ENCODE measurements at places on chromosomes 1 and 21.

DNA sequence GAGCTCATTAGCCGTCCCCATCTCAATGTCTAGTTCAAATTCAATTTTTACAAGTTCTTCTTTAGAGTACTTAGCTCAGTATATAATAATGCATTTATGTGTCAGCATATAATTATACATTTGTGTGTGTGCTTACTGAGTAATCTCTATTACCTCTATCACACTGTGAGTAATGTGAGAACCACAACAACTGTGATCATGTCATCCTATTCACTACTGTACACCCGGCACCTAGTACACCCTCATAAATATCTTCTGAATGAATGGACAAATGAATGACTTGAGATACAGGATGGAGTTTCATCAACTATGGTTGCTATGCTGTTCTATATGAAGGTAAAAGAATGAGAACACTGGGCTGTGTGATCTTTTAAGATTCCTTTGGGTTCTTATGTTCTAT, 124.0 kb downstream of the GPATCH2 start:
- DNase-seq: no peak

- DNase-seq: no peak
Measured at GRCh38 chr1:158999316-159000069, 10.2 kb upstream of the IFI16 start.

DNA sequence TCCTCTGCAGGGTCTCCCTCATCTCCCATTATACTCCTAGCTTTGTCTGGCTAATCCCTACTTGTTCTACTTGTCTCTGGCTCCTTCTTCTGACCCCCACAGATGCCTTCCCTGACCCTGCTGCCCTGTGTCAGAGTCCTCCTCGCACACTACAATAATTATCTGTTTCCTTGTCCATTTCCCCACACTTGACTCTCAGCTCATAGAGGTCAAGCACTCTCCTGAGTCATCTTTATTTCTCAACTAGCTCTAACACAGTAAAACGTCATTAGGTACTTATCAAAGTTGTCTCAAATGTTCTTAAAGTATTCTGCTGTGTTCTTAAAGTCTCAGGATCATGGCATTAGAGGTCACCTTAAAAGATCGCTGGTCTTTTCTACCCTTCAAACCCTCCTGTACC, 47.1 kb downstream of the C8A start:
- no peak for DNase-seq

DNA sequence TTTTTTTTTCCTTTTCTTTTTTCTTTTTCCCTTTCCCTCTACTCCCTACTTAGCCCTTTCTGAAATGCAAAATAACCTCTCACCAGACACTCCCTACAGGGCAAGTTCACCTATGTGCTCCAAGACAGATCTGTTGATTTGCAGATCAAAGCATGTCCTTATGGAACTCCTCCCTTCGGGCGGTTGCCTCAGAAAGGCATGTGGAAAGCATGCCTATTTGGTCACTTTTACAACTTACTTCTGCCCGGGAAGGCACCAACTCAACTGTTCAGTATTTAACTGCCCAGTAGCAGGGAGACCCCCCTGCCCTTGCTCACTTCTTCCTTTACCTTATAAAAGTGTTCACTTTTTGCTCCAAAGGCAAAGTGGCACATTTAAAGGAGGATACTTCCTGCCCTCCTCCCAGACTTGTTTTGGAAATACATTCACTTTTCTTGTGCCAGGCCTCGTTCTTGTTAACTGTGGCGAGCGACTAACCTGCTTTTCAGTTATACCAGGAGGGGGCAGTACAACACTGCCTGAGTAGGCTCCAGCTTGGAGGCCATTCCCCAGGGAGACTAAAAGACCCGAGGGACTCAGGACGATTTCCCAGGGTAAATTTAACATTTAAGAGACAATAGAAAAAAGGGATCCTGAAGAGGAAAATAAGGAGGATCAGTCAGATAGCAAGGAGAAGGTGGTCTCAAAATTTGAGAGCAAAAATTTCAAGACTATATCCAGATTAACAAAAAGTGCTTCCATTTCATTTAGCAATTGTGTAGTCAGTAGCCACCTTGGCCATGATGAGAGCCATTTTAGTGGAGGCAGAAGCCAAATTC, 12.3 kb upstream of the SLAMF7 start:
- no peak for DNase-seq

DNA sequence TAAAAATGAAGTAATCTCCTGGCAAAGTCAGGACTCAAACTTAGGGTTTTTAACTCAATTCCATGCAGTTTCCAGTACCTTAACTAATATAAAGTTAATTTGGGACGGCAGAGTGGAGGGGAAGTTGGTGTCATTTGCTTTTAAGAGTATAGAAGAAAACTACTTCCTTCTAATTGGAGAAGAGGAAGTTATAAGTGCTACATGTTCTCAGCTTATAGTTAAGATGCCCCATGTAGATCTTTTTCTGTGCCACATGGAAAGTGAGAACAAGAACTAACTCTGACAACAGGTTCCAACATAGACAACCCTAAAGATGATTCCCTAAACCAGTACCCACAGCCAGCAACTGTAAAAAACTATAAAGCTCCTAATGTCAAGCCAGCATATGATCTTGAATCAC, 11.5 kb downstream of the RRAGC start:
- no peak for DNase-seq

- no peak for DNase-seq
Measured at GRCh38 chr1:59577774-59578173, 237.0 kb upstream of the HOOK1 start.

DNA sequence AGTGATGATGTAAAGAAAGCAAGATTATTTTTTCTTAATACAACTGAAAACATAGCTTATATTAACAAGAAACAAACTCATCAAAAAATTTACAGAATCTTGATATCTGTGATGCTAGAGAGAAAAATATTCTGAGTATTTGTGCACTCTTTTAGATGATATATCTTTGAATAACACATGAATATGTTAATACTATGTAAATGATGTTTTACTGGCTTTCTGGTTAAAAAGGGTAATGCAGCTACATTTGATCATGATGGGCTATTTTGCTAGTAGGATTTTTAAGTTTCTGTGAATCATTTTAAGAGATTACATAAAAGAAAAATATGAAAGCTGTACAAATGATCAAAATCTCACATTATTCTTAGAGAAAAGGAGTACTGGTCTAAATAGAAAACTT, 114.5 kb downstream of the GRIK1 start:
- DNase-seq: no peak

DNA sequence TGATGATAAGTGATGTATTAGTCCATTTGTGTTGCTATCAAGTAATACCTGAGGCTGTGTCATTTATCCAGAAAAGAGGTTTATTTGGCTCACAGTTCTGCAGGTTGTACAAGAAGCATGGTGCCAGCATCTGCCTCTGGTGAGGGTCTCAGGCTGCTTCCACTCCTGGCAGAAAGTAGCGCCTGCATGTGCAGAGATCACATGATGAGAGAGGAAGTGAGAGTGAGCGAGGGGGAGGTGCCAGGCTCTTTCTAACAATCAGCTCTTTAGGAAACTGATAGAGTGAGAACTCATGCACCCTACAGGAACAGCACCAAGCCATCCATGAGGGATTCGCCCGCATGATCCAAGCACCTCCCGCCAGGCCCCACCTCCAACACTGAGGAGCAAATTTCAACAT, 2.2 kb upstream of the FHAD1 start:
- no peak for DNase-seq

DNA sequence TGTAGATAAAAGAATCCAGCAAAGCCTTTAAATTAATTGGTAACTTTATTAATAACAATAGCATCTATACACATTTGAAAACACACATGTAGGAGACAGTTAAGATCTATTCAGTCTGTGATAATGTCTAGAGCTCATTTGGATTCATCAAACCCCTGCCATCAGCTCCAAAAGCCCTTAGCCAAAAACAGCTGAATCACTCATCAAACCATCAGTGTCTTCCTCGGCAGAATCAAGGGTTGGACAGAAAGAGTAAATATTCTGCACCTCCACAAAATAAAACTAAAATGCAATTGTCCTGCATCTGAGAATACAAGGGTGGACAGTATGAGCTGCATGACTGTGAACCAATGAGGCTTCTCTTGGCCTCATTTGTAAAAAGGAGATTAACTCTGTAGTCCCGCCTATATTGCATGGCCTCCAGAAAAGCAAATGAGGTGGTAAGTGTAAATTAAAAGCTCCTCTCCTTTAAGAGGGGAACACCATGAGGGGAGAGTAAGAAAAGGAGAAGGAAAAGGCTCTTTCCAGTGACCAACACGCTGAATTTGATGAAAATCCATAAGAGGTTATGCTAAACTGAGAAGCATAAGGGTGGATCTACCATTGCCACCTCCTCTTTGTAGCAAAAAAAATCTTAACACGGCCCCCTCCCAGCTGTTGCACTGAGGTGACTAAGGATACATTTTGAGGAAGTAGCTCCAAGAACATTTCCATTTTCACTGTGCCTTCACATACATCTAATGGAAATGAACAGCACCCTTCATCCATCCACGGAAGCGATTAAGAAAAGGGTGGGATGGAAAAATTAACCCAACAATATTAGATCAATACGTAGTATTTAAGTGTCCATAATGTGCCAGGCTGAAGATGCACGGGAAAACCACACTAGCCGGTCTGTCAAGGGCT, 14.7 kb upstream of the BOLA1 start:
- DNase-seq: no peak
